Stimulated activated CD4-positive, alpha-beta T cell treated with anti-CD3 and anti-CD28 coated beads, TNF-alpha, amount 100 ng/mL, for 4 hours (primary cell): ENCODE measurements at places on chromosomes 2 and 18.

GRCh38 chr18:47287911-47288585 lies 36.6 kb upstream of the SKOR2 start:
- DNase-seq, result no peak

- no peak for DNase-seq
Observed at GRCh38 chr2:66794551-66794950, 359.6 kb downstream of the MEIS1 start.

DNA sequence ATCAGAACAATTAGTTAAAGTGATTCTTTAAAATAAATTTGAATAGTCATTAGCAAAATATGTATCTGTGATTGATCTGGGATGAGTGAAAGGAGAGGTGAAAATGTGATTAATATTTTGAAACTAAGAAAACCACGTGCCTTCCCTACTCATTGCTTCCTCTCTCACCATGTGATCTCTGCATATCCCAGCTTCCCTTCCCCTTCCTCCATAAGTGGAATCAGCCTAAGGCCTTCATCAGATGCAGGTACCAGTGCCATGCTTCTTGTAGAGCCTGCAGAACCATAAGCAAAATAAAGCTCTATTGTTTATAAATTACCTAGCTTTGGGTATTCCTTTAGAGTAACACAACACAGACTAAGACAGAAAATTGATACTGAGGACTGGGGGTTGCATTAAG lies 11.2 kb upstream of the STAT1 start:
- DNase-seq, result no peak

DNA sequence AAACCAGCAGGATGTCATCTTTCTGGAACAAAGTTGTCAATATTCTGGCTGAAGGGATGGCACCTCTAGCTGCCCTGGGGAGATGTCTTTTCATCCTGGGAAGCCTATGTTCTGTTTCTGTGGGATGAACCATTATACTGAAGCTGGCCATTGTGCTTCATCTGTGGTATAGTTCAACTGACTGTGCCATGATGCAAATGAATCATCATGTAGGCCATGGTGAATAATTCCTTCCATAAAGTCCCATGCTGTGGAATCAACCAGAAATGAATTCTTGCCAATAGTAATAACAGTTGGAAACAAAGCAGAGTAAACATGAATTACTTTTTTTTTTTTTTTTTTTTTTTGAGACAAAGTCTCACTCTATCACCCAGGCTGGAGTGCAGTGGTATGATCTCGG lies 64.1 kb upstream of the CNGA3 start:
- no peak for DNase-seq

DNA sequence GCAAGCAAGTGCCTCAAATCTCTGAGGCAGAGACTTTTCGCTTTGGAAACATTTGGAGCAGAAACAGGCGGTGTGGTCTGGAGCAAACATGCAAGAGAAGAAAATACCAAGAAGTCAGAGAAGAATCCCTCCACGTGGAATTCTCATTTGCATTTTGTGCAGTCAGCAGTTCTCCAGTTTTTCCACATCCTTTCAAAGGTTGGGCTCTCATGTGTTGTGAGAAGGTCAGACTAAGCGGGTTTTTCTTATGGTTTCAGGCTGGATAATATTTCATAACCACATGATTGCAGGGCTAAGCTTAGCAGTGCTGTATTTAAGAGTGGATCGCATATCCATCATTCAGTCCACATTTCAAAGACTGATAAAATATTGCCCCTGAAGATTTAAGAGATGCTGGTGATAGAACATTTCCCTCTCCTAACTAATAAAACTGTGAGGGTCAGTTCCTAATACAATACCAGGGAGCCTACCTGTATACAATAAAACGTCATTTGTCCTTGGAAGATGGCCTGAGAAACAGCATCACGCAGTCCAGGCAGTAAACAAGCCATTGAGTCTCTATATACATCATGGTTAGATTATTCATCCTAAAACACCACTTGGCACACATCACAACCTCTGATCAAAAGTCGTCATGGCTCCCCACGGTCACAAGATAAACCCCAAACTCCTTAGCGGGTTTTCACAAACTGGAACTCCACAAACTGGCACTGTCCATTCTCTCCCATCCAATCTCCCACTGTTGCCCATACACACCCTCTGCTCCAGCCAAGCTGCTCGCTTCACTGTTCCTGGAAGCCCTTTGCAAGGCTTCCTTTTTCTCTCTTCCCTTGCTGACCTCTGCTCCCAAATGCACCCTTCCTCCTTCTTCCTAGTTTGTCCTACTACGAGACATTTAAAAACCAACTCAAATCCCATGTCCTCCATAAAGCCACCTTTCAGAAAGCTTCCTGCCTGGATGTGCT lies 31.5 kb downstream of the ANKRD44 start:
- no peak for DNase-seq

GRCh38 chr2:60411295-60411694 lies 142.2 kb downstream of the BCL11A start:
- no peak for DNase-seq

DNA sequence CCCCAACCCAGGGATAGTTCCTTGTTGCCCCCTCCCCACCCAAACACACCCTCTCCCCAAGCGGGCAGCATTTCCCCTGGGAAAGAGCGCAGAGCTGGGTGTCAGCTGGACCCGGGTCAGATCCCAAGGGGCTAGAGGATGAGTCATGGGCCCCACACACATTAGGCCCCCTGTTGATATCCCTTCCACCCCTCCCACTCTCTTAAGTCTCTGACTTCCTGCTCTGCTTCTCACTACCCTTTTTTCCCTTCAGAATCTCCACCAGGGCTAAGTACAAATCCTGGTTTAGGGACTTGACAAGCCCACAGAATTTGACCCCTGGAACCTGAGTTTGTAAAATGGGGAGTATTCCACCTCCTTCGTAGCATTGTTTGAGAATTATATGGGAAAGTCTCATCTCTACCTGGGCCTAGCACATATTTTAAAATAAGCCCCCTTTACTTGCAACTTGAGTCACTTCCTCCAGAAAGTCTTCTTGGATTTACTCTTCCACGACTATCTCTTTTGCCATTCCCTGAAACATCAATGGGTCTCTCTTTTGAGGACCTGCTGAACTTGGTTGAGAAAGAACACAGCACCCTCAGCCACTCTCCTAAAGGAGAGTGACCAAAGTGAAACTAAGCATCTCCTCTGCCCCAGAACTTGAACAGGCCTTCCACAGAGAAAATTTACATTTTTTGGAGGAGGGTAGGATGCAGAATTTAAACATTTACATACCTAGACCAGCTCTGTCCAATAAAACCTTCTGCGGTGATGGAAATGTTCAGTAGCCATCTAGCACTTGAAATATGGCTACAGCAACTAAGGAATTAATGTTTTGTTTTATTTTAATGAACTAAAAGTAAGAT lies 4.7 kb downstream of the RTKN start:
- DNase-seq, result no peak

GRCh38 chr2:64854773-64855237 lies 134.4 kb upstream of the SLC1A4 start:
- no peak for DNase-seq

GRCh38 chr2:239966029-239966852 lies 58.9 kb downstream of the NDUFA10 start:
- no peak for DNase-seq

GRCh38 chr2:42859791-42860190 lies 67.4 kb upstream of the HAAO start:
- no peak for DNase-seq

DNA sequence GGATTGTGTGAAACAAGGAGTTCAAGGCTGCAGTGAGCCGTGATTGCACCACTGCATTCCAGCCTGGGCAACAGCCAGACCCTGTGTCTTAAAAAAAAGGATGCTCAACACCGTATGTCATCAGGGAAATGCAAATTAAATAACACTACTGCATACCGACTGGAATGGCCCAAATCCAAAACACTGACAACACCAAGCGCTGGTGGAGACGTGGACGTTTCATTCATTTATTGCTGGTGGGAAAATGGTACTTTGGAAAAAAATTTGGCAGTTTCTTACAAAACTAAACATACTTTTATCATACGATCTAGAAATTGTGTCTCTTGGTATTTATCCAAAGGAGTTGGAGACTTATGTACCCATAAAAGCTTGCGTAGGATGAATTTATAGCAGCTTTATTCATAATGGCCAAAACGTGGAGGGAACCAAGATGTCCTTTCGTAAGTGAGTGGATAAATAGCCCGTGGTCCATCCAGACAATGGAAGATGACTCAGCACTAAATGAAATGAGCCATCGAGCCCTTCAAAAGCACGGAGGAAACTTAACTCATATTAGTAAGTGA lies 24.2 kb downstream of the NEU4 start:
- no peak for DNase-seq

- no peak for DNase-seq
Observed at GRCh38 chr2:96436961-96437360, 68.2 kb downstream of the NEURL3 start.

- DNase-seq, result no peak
Observed at GRCh38 chr2:2174956-2175355, 156.1 kb downstream of the MYT1L start.

- DNase-seq, result no peak
Observed at GRCh38 chr2:43165378-43166069, 60.9 kb downstream of the ZFP36L2 start.

DNA sequence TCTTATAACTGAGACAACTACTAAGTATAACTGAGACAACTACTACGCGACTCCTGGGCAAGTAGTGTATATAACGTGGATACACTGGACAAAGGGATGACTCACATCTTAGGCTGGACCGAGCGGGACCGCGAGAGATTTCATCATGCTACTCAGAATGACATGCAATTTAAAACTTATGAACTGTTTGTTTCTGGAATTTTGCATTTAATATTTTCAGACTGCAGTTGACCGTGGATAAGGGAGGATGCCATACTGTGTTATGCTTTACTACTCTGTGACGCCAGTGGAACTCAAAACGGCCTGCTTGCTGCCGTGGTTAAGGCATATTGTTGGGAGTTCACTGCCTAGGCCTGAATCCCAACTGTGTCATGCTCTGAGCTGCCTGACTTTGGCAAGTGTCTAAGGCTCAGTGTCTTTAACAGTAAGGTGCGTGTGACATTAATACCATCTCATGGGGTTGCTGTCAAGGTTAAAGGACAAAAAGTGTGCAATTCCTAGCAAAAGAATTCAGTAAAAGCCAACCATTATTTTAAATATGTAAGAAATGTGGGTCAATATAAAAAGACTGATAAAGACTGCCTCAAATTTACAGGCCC lies 64.6 kb downstream of the BMP10 start:
- no peak for DNase-seq

DNA sequence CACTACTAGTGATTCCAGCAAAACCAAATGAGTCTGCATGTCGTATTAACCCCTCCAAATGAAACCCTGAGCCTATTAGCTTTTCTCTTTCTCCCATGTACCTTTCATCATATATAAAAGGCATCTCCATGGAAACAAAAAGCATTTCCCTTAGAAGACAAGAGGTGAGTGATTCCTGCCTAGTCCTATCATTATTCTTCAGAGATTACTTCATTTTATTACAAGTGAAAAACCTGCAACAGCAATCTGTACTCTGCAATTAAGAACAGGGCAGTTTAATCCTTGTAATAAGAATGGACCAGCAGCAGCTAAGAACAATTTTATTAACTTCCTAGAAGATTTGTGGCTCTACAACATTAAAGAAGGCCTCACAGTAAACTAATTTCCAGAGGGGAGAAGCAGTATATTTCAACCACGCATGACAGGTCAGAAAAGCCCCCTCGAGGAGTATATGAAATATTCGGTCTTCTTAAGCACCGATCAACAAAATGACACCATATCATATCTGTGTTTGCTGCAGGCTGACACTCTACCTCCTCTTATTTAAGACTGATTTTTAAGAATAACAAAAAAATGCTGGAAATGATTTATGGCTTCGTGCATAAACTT lies 132.3 kb upstream of the TFPI start:
- DNase-seq, result no peak

DNA sequence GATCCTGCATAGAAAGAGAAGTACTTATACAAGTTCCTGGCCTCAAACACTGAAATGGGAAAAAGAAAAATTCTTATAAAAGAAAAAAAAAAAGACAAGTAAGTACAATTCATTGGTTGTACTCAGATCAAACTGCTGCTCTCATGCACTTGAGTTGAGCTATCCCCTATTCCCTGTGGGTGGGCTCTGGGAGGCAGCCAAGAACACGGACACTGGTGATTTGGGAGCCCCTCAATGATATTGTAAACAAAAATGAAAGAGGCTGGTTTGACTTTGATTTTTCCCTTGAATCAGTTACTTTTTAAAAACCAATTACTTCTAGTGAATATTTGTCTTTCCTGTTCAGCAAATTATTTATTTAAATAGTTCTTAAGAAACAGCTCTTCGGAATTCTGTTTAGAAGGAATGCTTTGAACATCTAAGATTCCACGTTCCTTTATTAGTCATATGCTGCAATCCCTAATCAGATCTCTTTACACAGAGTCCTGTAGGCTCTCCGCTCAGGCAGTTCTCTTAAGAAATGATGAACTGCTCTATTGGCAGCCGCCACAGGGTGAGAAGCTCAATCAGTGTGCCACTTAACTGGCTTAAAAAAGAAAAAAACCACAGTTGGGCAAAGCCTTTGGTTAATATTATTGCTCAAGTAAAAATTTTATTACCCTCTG lies 225.1 kb downstream of the TMEM182 start:
- DNase-seq, result no peak

GRCh38 chr18:61922435-61922834 lies 29.6 kb upstream of the RNF152 start:
- DNase-seq, result no peak

DNA sequence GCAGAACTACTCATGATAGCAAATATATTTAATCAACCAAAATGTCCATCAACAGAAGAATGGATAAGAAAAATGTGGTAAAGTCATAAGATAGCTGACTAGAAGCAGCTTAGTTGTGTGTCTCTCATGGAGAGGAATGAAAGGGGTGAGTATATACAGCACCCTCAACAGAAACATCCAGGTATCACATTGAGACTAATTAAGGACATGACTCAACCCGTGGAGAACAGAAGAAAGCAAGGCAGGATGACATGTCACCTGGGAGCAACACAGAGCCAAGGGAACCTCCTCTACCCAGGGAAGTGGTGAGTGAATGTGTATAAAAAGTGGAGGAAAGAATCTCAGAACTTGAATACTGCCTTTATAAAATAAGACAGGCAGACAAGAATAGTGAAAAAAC lies 1695.0 kb upstream of the CELF4 start:
- no peak for DNase-seq

DNA sequence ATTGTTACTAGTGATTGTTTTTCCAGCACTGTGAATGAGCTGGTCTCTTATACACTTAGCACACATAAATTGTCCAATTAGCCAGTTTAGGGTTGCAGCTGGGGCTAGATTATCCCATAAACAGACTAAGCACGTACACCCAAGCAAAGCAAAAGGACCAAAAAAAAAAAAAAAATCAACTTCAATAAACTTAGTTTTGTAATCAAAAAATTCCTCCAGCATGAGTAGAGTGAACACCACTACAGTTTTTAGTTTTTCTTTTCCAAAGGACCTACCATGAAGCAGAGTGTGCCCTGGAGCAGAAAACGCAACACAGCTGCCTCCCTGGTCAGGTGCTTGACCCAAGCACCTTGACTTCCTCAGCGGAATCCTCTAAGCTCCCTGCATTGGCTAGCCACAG lies 249.4 kb upstream of the SLC14A2 start:
- DNase-seq, result no peak

DNA sequence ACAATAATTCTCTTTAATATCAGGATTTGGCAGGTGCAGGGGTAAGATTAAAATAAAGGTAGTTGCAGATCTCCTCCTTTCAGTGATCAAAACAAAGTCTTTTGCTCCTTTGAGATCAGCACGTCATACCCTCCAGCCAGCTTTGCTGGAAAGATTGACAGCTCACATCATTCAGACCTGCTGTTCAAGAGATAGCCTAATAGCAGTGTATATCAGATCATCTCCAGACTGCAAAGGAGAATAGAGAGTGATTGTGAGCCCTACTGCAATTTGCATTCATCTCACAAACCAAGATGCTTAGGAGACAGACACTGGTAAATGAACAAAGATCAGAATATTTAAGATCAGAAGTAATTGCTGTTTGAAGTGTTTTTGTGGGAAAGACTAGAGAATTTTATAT lies 135.8 kb upstream of the DSEL start:
- DNase-seq, result no peak
